ENCODE measurements at places on chromosomes 5 and 9. TPM values are rescaled to one million over a fixed set of nuclear protein-coding genes. Genes with fewer than 3 reads are reported as not detected.

The SAXO1 gene
- 0.93 TPM for total RNA-seq

The TRUB2 gene
- 26.6 TPM for total RNA-seq

The CAMK4 gene
- total RNA-seq, result 13.9 TPM

The MYMK gene
- total RNA-seq, result 2.8 TPM

The ARSI gene
- 5.3 TPM for total RNA-seq

The KIF24 gene
- total RNA-seq, result 5.6 TPM

The WWC1 gene
- total RNA-seq, result 50.3 TPM

The ANKRD34B gene
- 0.18 TPM for total RNA-seq

The SIL1 gene
- 36.1 TPM for total RNA-seq

The GPR150 gene
- total RNA-seq, result not detected

The SPINK7 gene
- not detected for total RNA-seq

The SIMC1 gene
- total RNA-seq, result 12.0 TPM

The CHMP5 gene
- 37.7 TPM for total RNA-seq

The DROSHA gene
- total RNA-seq, result 73.6 TPM

The NOXA1 gene
- 5.3 TPM for total RNA-seq

The VLDLR gene
- total RNA-seq, result 37.8 TPM

The FAXDC2 gene
- total RNA-seq, result 32.7 TPM

The HTR1A gene
- 0.23 TPM for total RNA-seq

The PCDHB4 gene
- 3.8 TPM for total RNA-seq

The GFRA3 gene
- total RNA-seq, result 0.93 TPM

The SUSD1 gene
- 53.4 TPM for total RNA-seq

The ZDHHC11 gene
- total RNA-seq, result 14.9 TPM

The SHROOM1 gene
- total RNA-seq, result 26.8 TPM

The CORO2A gene
- 1.4 TPM for total RNA-seq

The FOXD4L5 gene
- total RNA-seq, result 0.06 TPM
